Stimulated activated CD4-positive, alpha-beta T cell treated with anti-CD3 and anti-CD28 coated beads, Interleukin-1b, Interleukin-23, amount 100 ng/mL, for 1 hour (primary cell): ENCODE measurements at places on chromosomes 1 and 21.

- DNase-seq, result no peak
These were observed 97.3 kb upstream of the BEND5 start for GRCh38 chr1:48873944-48874343.

DNA sequence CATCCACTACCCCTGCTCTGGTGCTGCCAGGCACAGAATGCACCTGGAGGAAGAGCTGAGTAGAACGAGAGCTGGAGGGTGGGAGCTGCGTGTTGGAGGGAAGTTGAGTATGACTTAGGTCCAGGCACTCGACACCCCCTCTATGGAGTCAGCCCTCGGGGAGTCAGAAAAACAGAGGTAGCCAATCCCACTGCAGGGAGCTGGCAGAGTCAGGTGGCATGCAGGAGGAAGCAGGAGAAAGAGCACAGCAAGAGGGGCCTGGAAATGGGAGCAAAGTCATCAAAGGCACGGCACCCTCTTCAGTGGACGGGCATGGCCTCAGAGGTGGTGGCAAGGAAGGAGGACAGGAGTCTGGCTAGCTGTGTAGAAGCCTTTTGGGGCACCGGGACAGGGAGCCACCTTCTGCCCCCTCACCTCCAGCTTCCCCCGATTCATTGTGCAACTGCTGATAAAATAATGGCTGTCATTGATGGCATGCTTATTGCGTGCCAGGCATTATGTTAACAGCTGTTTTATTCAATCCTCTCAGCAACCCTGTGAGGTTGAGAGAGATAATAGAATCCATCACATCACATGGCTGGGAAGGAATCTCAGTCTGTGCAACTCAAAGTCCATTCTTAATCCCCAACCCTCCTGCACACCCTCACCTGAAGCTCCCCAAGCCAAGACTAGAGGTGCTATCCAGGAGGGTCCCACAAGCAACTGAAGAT is 42.0 kb downstream of the C1orf198 start:
- no peak for DNase-seq

DNA sequence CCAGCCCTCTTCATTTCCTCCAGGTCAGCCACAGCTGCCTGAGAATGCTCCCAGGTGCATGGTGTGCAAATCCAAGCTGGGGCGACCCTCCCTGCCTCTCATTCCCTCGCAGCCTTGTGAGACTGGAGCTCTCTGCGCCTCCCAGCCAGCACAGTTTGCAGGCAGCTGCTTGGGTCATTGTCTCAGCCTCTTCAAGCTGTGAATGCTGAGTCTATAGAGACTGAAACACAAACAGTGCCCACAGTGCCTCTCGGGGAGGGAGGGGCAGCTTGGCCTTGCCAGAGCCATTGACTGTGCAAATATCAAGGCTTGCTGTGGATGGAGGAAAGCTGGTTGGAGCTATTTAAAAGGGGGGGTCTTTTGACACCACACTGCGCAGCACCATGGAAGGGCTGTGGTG is 10.6 kb downstream of the PLXNA2 start:
- DNase-seq, result no peak

- no peak for DNase-seq
These were observed 13.0 kb downstream of the EDARADD start for GRCh38 chr1:236407059-236407458.

- no peak for DNase-seq
These were observed 15.5 kb upstream of the ACTRT2 start for GRCh38 chr1:3005771-3006170.

GRCh38 chr1:231188072-231188471 is 26.2 kb downstream of the TRIM67 start:
- no peak for DNase-seq

- no peak for DNase-seq
These were observed 8.4 kb upstream of the HIVEP3 start for GRCh38 chr1:41927118-41927517.

GRCh38 chr1:29324771-29325351 is 88.5 kb downstream of the PTPRU start:
- no peak for DNase-seq

DNA sequence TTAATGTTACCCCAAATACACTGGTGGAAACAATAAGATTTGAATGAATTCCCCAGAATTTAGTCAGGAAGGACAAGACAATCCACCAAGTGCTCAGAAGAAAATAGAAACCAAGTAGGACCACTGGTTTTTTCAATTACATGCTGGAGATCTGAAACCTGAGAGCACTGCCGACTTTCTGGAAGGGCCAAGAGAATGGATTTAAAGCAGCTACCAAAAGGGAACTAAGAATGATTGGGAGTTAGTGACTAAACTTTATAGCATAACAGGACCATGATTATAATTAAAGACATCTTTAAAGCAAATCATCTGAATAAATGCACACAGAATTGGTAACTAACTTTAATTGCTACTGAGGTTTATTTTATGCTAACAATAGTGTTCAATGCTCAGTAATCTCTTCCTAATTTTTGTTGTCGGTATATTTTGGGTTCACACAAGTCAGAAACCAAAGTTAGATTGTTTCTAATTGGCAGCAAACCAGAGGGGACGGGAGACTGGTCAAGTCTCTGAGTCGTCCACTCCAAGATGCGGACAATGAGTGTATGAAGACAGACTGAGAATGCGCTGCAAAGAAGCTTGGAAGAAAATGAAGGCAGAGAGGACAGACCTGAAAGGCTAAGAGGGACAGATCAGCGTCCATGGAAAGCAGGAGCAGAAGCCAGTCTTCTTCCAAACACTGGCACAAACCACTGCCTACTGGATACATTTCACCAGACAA is 2.3 kb upstream of the RGS13 start:
- DNase-seq, result no peak
